ENCODE measurements at places on chromosomes 11 and 22. TPM values are rescaled to one million over a fixed set of nuclear protein-coding genes. Genes with fewer than 3 reads are reported as not detected.

Gene NELL1
- not detected for total RNA-seq

Gene ACRV1
- not detected for total RNA-seq

Gene SMC1B
- not detected for total RNA-seq

Gene SYT12
- total RNA-seq = 10.2 TPM

Gene FBLN1
- 154 TPM for total RNA-seq

Gene CRELD2
- 77.9 TPM for total RNA-seq

Gene CTSW
- total RNA-seq = not detected

Gene SMTNL1
- total RNA-seq = not detected

Gene DEUP1
- total RNA-seq = under 0.01 TPM

Gene RAB30
- 4.1 TPM for total RNA-seq

Gene RRM1
- total RNA-seq = 43.4 TPM

Gene DLG2
- total RNA-seq = 0.71 TPM

Gene SSH3
- 46.7 TPM for total RNA-seq

Gene SCGB1A1
- not detected for total RNA-seq

Gene ZNF215
- total RNA-seq = 5.8 TPM

Gene C11orf52
- 1.0 TPM for total RNA-seq

Gene SYT13
- not detected for total RNA-seq

Gene NRIP3
- 1.00 TPM for total RNA-seq

Gene TMEM191C
- 0.85 TPM for total RNA-seq

Gene OR6X1
- not detected for total RNA-seq

Gene SLC25A18
- total RNA-seq = under 0.01 TPM

Gene PGA5
- total RNA-seq = not detected

Gene PKDREJ
- not detected for total RNA-seq

Gene BARX2
- 2.7 TPM for total RNA-seq

Gene CYB5R2
- 25.6 TPM for total RNA-seq

Gene GGT5
- under 0.01 TPM for total RNA-seq

Gene GRIA4
- not detected for total RNA-seq

Gene H19
- 3.8 TPM for total RNA-seq

Gene OR52N4
- total RNA-seq = not detected

Gene VEGFB
- total RNA-seq = 22.2 TPM

Gene PIM3
- 63.8 TPM for total RNA-seq

Gene UFD1
- 62.5 TPM for total RNA-seq

Gene SERPING1
- total RNA-seq = 0.68 TPM

Gene OR52N5
- total RNA-seq = not detected

Gene ZNF280A
- total RNA-seq = not detected

Gene APOA4
- total RNA-seq = not detected

Gene LYVE1
- total RNA-seq = not detected

Gene MRGPRX3
- total RNA-seq = under 0.01 TPM

Gene OPCML
- total RNA-seq = not detected

Gene TTLL12
- total RNA-seq = 94.5 TPM

Gene APLNR
- total RNA-seq = not detected

Gene PTPRCAP
- 0.28 TPM for total RNA-seq

Gene FOLR2
- not detected for total RNA-seq

Gene P4HA3
- 0.21 TPM for total RNA-seq

Gene TIGD3
- total RNA-seq = under 0.01 TPM

Gene BCO2
- 1.6 TPM for total RNA-seq

Gene ARL14EP
- 28.6 TPM for total RNA-seq

Gene AIP
- 46.8 TPM for total RNA-seq

Gene LGR4
- 38.9 TPM for total RNA-seq
